ENCODE measurements at places on chromosomes 5 and 9. TPM values are rescaled to one million over a fixed set of nuclear protein-coding genes. Genes with fewer than 3 reads are reported as not detected.

GRCh38 chr9:125409637-125410521, 148.3 kb downstream of the GAPVD1 start:
- peak overlapping the region; percentile 37 for H3K27ac ChIP-seq
- no peaks in the 10 kb centered on the region for H3K36me3 ChIP-seq

- no peaks in the 10 kb centered on the region for H3K27me3 ChIP-seq
- DNase-seq: no peak
- no peak overlapping the region for H3K4me3 ChIP-seq
- H3K27ac ChIP-seq: no peak overlapping the region
- H3K4me1 ChIP-seq: no peaks in the 10 kb centered on the region
- H3K36me3 ChIP-seq: no peaks in the 10 kb centered on the region
These were observed 89.6 kb upstream of the DMRTA1 start for GRCh38 chr9:22356985-22357384.

The SARDH gene
- 5.6 TPM for total RNA-seq

DNA sequence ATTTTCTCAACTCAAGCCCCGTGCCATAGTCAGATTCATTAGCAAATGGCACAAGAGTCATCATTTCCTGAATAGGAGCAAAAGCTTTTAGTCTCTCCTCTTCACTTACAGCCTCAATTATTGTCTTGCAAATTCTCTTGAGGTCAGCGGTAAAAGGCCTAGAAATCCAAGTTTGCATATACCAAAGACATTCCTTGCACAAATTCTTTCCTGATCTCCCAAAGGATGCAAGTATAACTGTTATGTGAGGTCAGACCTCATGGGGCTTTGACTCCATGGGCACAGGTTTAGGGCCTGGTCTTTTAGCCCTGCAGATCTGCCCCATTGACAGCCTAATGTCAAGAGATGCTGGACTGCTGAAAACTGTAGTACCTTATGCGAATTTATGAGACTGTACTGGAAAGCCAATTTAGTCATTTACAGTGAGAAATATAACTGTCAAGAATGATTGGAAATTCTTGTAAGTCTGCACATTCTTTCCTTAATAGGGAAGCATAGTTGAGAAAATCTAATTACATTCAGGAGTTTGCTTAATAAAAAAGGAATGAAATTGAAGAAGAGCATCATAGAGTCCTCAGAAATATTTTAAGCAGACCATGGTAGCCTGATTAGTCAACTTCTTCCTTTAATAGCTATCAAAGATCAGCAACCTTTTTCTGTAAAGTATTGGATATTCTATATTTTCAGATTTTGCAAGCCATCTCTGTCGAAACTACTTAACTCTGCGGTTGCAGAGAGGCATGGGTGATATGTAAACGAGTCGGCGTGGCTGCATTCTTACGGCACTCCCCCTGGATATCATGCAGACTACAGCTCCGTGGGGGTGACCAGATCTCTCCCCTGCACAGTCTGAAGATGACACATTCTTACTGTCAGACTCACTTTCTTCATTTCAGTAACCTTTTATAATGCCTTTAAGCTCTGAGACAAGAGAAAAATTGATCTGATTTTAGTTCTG, 45.2 kb downstream of the GCNT4 start:
- H3K36me3 ChIP-seq: peaks cover 7% of the 10 kb centered on the region
- no peak overlapping the region for H3K27ac ChIP-seq
- H3K4me3 ChIP-seq: no peak overlapping the region
- H3K27me3 ChIP-seq: no peaks in the 10 kb centered on the region
- DNase-seq: no peak
- H3K4me1 ChIP-seq: peaks cover 9% of the 10 kb centered on the region

The SELENOP gene
- not detected for total RNA-seq

DNA sequence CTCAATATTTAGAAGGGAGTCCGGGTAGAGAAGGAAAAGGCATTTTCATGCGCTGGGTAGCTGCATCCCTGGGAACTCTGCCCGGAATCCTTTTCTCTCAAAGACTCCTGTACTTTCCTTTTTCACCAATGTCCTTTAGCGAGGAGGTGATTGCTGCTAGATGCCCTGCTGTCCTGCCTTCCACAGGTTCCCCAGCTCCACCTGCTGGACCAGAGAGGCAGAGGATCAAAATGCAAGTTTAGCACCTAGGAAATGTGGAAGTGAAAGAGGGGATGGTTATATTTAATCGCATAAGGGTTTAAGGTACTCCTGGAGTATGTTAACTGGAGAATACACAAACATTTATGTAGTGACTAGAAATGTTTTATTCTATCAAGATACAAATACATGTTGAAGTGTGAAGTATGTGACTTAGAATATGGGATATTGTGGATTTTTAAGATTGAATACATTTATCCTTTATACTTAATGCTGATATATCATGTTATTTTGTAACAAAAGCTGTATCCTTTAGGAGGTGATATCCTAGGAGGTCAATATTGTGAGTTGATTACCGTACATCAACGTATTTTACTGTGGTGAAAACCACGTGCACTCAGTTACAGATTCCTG, 145.7 kb downstream of the ARHGAP26 start:
- no peak overlapping the region for H3K27ac ChIP-seq
- no peaks in the 10 kb centered on the region for H3K27me3 ChIP-seq
- H3K36me3 ChIP-seq: peaks cover 6% of the 10 kb centered on the region
- DNase-seq: peak; percentile 41

DNA sequence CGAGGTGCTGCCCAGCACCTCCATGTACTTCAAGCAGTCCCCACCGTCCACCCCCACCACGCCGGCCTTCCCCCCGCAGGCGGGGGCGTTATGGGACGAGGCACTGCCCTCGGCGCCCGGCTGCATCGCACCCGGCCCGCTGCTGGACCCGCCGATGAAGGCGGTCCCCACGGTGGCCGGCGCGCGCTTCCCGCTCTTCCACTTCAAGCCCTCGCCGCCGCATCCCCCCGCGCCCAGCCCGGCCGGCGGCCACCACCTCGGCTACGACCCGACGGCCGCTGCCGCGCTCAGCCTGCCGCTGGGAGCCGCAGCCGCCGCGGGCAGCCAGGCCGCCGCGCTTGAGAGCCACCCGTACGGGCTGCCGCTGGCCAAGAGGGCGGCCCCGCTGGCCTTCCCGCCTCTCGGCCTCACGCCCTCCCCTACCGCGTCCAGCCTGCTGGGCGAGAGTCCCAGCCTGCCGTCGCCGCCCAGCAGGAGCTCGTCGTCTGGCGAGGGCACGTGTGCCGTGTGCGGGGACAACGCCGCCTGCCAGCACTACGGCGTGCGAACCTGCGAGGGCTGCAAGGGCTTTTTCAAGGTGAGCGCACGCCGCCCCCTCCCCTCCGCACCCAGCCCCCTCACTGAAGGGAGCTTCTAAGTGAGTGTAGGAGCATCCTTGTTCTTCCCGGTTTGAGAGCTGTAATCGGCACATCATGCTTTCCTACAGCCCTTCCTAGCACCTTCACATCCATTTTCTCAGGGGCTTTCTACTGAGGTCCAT, 6.9 kb downstream of the NR4A3 start:
- H3K4me1 ChIP-seq: peaks cover 40% of the 10 kb centered on the region
- H3K27me3 ChIP-seq: peaks cover 3% of the 10 kb centered on the region
- H3K4me3 ChIP-seq: peak overlapping the region; percentile 49
- DNase-seq: no peak
- H3K36me3 ChIP-seq: peaks cover 86% of the 10 kb centered on the region

- no peaks in the 10 kb centered on the region for H3K4me1 ChIP-seq
- H3K27me3 ChIP-seq: peaks cover 22% of the 10 kb centered on the region
- H3K4me3 ChIP-seq: no peak overlapping the region
- H3K27ac ChIP-seq: no peak overlapping the region
- DNase-seq: no peak
These were observed 3.1 kb upstream of the PRELID2 start for GRCh38 chr5:145838276-145838675.

- H3K36me3 ChIP-seq: no peaks in the 10 kb centered on the region
- H3K27ac ChIP-seq: no peak overlapping the region
- no peak overlapping the region for H3K4me3 ChIP-seq
- peaks cover 11% of the 10 kb centered on the region for H3K4me1 ChIP-seq
- peaks cover 25% of the 10 kb centered on the region for H3K27me3 ChIP-seq
- DNase-seq: no peak
These were observed 2.6 kb upstream of the F2RL1 start for GRCh38 chr5:76816110-76816831.

DNA sequence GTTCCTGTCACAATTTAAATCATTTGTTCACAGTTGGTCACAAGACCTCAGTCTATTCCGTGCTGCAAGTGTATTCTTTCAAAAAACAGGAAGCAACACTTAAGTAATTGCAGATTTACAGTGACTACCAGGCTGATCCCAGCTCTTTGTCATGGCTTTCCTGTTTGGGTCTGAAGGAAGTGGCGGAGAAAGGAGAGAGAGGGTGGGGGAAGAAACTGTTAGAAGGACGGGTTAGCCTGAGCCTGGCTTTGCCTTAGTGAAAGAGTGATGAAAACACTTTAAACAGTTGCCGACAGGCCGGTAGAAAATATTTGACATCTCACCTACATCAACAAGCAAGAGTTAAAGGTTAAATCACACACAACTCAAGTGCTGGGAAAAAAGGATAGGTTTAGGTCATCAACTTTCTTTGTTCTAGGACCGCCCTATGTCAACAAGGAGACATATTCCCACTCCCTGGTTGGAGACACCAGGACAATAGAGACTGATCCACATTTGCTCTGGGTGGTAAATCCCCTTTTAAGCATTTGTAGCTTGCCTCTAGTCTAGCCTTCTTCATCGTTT, 102.2 kb upstream of the DAB2 start:
- no peak for DNase-seq
- no peaks in the 10 kb centered on the region for H3K36me3 ChIP-seq
- no peak overlapping the region for H3K4me3 ChIP-seq
- no peak overlapping the region for H3K27ac ChIP-seq
- peaks cover 9% of the 10 kb centered on the region for H3K27me3 ChIP-seq

DNA sequence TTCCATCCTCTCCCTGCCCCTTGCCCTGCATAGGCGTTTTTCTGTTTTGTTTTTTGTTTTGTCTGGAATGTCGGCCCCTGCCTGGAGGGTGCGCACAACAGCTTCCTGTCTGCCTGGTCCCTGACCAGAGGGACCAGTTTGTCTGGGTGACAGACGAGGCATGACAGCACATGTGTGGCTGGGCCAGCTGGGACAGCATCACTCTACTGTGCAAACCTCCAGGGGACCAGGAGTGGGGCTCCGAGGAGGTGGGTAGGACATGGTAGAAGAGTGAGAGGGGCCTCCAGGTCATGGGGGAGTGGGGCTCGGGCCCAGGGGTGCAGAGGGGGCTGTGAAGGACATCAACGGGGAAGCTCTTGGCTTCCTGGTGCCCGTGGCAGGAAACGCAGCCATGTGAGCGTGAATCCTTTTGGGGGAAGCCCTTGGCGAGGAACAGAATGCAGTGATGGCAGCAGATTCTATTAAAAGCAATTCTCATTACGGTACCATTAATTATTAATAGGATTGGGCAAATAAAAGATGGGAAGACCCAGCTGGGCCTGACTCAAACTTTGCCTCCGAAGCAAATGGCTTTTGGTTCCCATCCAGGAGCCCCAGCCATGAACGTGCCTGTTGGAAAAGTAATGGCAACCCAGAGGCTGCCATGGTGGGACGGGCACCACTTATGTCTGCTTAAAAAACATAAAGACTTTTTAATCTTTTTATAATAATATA, 184.4 kb upstream of the IER5L start:
- no peaks in the 10 kb centered on the region for H3K4me1 ChIP-seq
- no peak overlapping the region for H3K27ac ChIP-seq
- no peaks in the 10 kb centered on the region for H3K36me3 ChIP-seq
- H3K27me3 ChIP-seq: no peaks in the 10 kb centered on the region
- no peak overlapping the region for H3K4me3 ChIP-seq
- no peak for DNase-seq

DNA sequence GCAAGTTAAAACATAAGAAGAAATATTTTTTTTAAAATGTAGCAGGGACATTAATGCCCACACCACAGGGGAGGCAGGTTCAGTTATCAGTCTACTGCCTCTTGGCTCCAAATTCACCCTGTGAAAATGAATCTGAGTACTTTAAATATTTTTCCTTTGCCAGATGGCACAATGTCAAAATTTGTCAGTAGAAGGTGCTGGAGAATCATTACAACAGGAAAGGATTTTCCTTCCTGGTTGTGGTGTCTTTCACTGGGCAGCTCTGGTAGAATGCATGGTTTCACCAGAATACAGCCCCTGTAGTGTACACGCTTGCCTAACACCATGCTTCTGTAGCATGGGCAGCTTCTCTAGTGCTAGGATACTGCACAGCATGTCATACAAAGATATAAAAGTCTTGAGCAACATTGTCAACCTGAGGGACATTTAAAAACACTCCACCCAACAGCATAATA, 9.7 kb upstream of the SREK1 start:
- no peak for DNase-seq
- H3K4me3 ChIP-seq: no peak overlapping the region
- H3K27me3 ChIP-seq: peaks cover 2% of the 10 kb centered on the region
- peaks cover 7% of the 10 kb centered on the region for H3K4me1 ChIP-seq

DNA sequence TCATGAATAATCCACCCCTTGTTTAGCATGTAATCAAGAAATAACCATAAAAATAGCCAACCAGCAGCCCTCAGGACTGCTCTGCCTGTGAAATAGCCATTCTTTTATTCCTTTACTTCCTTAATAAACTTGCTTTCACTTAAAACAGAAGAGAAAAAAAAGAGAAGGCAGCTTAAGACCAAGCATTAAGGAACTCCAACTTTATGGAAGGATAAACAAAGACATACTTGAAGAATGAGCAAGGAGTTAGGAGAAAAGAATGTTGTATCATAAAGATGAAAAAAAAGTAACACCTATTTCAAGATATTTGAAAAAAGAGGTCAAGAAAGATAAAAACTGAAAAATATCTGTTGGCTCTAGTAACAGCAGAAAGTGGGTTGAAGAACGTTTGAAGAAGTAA, 107.6 kb downstream of the RNF180 start:
- H3K27me3 ChIP-seq: no peaks in the 10 kb centered on the region
- DNase-seq: no peak
- no peak overlapping the region for H3K4me3 ChIP-seq
- H3K27ac ChIP-seq: no peak overlapping the region
- H3K4me1 ChIP-seq: no peaks in the 10 kb centered on the region
- H3K36me3 ChIP-seq: no peaks in the 10 kb centered on the region

DNA sequence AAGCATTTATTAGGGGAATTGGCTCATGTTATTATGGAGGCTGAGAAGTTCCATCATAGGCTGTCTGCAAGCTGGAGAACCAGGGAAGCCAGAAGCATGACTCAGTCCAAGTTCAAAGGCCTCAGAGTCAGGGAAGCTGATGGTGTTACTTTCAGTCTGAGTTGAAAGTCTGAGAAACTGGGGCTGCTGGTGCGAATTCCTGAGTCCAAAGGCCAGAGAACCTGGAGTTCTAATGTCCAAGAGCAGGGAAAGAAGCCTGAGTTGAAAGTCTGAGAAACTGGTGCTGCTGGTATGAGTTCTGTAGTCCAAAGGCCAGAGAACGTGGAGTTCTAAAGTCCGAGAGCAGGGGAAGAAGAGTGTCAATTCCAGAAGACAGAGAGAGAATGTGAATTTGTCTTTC, 641.1 kb downstream of the ISL1 start:
- no peak overlapping the region for H3K27ac ChIP-seq
- no peaks in the 10 kb centered on the region for H3K4me1 ChIP-seq
- H3K36me3 ChIP-seq: no peaks in the 10 kb centered on the region
- no peaks in the 10 kb centered on the region for H3K27me3 ChIP-seq
- no peak overlapping the region for H3K4me3 ChIP-seq

DNA sequence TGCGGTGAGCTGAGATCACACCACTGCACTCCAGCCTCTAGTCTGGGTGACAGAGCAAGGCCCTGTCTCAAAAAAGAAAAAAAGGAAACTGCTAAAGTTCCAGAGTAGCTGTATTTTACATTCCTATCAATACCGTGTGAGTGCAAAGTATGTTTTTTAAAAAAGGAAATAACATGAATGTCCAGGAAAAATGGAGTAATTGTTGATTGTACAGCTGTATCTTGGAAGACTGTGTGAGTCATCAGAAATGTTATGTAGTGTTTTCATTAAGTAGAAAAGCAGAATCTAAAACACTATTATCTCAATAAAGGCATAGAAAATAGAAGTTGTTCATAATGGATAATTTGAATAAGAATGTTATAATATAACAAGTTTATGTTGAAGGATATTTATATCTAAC, 53.9 kb downstream of the ZCCHC7 start:
- no peak overlapping the region for H3K27ac ChIP-seq
- peaks cover 43% of the 10 kb centered on the region for H3K36me3 ChIP-seq
- H3K27me3 ChIP-seq: no peaks in the 10 kb centered on the region

The CEP120 gene
- 28.3 TPM for total RNA-seq

All from activated CD8-positive, alpha-beta T cell treated with anti-CD3 and anti-CD28 coated beads for 36 hours (primary cell).